ENCODE measurements at places on chromosomes 3 and 15.

DNA sequence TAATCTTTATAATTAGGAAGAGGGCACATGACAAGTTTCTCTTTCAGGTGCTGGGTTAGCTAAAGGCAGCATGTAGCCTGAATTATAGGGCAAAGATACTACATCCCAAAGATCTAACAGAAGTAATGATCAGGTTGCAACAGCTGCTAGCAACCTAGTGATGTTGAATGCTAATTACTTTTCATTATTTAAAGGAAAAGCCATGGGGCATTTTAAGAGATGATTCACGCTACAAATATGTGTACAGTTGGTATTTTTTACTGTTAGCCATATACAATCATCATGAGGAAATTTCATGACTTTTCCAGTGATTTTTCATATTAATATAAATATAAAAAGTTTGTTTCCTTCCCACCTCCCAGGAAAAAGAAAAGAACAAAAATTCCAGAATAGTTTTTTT, 43.0 kb downstream of the NEK10 start:
- DNase-seq, result no peak

DNA sequence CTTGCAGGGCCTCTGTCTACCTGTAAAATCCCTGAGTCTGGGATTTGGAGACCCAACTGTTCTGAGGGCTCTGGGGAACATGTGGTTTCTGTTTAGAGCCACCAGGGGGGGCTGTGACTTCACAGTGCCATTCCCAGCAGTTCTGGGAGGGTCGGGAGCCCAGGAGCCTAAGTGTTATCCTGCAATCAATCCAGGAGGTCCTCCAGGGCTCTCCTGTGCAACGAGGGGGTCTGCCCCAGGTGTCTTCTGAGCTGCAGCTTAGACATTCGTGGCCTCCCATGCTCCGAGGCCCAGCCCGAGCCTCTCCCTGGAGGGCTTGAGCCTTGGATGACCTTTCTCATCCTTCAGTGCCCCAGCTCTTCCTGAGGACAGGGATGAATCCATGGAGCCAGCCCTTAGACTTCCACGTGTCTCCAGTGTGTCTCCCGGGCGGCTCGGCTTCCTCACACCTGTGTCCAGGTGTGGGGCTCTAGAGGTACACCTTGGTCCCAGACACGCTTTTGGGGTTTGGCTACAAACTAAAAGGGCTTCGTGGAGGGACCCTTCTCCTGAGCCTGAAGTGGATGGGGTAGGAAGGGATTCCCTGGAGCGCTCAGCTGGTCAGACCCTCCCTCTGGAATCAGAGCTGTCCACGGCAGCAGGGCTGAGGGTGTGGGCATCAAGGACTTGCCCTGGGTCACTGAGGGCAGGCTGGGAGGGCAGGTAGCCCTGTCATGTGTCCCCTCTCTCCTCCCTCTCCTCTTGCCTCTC, 20.3 kb upstream of the ABTB1 start:
- DNase-seq, result no peak

- DNase-seq, result no peak
Measured at GRCh38 chr3:196208942-196209695, 2.1 kb downstream of the ZDHHC19 start.

DNA sequence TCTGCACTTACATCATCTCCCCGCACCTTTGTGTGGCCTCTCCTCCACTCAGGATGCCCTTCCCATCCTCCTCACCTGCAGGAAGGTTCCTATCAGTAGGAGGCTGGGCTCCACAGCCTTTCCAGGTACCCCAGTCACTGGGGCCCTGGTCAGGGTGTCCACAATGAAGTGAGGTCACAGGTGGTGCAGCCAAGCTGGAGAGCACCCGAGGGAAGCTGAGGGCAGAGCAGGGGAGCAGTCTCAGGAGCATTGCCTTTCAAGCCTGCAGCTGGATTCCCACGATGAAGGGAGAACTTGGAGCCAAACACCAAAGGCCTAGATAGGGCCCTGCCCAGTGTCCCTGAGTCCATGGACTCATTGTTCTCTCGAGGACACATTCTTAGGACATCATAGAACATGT, 23.6 kb downstream of the MGLL start:
- no peak for DNase-seq

DNA sequence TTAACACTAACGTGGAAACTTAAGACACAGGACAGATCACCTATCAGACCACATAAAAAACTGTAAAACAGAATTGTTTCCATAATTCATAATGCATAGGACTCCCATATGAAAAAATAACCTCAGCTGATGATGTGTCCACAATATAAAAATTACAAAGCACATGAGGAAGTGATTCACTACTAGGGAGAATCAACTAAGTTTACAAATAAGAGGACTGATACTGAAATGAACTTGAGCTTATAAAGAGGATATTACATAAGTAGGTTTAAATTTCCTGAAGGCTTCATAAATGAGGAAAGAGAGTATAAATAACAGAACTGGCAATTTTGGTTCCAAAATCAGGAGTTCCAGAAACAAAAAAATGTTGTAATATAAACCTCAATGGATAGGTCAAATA, 111.9 kb downstream of the SAMMSON start:
- DNase-seq, result no peak

DNA sequence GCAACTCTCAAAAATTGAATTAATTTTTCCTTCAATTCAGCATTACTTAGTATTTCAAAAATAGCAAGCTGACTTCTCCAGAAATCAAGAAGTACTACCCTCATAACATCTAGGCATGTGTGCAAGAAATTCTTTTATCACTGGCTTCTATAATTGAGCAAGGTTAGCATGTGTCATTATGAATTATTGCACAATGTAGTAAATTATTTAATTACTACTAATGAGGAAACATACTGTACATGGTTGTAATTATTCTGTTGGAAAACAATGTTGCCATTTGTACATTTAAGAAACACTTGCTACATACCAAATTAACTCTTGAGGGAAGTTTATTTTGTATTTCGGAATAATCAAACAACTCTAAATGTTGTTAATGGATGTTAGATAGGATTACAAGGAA, 122.2 kb upstream of the ICE2 start:
- no peak for DNase-seq

DNA sequence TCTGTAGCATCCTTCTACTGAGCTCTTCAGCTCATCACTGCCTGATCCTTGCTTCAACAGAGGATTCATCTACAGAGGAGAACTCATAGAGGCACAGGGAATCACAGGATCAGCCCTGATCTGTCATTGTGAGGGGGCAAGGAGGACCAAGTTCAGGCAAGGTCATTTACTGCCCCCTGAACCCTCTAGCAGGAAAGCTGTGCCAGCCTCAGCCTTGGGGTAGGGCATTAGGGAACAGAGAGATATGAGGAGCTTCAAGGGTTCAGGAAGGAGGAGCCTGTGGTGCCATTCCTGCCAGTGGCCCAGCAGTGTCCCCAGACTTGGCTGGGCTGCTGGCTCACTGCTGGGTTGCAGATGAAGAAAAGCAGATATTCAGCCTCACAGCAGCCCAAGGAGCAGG, 8.2 kb downstream of the CHST14 start:
- DNase-seq, result no peak

- no peak for DNase-seq
Measured at GRCh38 chr3:183904833-183905780, 20.4 kb upstream of the PARL start.

DNA sequence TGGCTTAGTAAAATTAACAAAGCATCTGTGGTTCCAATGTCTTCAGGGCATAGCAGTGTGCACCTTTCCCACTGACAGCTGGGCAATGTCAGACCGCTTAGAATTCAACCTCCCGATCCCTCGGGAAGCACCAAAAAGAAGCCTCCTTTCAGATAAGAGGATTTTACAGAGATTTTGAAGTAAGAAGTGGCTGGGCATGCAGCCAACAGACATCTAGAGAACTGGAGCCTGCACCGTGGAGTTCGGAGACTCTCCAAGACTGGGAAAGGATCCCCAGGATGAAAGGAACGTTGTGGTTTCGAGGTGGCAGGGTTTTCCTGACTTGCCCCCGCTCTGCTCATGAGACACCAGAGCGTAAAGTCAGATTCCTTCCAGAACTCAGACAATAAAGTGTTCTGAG, 5.3 kb downstream of the FAM174B start:
- DNase-seq, result no peak

GRCh38 chr15:48872632-48873031, 5.3 kb upstream of the EID1 start:
- DNase-seq, result no peak

GRCh38 chr3:28322464-28322863, 26.1 kb upstream of the ZCWPW2 start:
- no peak for DNase-seq

DNA sequence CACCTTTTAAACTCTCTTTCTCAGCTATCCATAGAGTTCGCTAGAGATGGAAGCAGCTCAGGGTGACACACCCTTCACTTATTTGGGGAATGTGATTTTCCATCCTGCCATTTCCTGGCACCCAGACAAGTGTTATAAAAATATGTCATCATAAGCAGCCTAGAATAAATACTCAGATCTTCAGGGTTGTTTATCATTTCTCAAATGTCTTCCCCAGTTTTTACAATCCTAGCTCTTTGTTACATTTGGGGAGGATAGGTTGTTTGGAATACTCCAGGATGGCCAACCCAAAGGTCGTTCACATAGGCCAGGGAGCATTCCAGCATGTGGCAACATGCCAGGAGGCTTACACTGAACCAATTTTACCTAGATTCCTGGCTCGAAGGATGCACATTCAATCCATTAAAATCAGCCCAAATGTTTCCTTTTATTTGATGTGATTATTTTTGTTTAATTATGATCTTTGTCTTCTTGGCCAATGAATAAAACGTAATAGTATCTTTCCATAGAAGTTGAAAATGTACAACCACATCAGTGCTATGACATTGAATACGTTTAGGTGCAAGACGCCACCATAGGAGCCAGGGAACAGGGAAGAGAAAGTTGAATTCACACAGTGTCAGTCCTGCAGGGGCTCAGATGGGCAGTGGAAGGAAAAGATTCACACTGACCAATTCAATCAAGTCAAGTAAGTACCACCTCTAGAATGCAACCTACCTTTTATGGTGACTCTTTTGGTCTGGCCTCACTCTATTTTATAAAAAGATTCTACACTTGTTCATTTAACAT, 537.7 kb upstream of the MDFIC2 start:
- DNase-seq, result no peak

DNA sequence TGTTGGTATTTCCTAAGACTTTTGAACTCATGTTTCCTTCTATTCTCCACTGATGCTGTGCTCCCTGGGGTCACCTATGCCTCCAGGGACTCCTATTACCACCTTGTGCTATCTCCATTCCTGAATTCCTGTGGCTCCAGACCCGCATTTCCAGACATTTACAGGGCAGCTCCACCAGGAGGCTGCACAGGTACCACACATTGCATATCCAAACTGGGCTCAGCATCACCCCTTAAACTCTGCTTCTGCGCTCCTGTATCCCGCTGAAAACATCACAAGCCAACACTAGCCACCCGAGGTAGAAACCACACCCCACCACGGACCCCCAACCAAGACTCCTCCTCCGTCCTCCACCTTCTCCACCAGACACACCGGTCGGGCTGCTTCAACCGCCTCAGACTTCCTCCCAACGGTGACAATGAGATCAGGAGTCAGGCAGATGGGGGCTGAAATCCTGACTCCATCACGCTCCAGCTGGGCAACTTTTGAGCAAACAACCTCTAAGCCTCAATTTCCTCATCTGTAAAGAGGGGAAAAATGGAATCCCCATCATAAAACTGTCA, 10.4 kb downstream of the TNK2 start:
- no peak for DNase-seq

DNA sequence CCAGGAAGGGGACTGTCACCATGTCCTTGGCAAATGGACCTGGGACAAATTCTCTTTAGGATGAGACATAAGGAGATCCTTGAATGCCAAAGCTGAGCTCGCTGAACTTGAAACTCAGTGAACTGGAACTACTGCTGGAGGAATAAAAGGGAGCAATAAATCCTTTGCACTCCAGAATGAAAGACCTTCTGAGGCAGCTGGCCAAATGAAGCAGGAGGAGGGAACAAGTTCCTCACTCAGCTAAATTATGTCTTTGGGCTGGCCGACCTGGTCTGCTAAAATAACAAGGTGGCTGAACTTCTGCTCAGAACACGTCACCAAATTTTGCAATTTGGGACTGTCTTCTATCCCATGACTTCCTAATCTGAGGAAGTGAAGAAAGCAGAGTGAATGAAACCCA, 314.7 kb downstream of the LPP start:
- no peak for DNase-seq

GRCh38 chr3:126911162-126912026, 71.5 kb upstream of the PLXNA1 start:
- no peak for DNase-seq

DNA sequence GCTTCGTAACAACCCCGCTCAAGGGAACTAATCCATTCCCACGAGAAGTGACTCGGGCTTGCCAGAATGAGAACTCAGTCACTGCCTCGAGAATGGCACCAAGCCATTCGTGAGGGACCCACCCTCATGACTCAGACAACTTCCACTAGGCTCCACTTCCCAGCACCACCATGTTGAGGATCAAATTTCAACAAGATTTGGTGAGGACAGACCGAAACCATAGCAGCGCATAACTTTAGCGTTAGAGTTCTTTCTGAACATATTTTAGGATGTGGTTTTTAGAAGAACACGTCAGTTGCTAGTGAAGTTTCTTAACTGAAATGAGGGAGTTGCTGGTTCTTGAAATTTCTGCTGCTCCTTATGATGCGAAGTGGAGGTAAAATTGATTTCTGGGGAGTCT, 13.5 kb downstream of the PTPRG start:
- DNase-seq, result no peak

DNA sequence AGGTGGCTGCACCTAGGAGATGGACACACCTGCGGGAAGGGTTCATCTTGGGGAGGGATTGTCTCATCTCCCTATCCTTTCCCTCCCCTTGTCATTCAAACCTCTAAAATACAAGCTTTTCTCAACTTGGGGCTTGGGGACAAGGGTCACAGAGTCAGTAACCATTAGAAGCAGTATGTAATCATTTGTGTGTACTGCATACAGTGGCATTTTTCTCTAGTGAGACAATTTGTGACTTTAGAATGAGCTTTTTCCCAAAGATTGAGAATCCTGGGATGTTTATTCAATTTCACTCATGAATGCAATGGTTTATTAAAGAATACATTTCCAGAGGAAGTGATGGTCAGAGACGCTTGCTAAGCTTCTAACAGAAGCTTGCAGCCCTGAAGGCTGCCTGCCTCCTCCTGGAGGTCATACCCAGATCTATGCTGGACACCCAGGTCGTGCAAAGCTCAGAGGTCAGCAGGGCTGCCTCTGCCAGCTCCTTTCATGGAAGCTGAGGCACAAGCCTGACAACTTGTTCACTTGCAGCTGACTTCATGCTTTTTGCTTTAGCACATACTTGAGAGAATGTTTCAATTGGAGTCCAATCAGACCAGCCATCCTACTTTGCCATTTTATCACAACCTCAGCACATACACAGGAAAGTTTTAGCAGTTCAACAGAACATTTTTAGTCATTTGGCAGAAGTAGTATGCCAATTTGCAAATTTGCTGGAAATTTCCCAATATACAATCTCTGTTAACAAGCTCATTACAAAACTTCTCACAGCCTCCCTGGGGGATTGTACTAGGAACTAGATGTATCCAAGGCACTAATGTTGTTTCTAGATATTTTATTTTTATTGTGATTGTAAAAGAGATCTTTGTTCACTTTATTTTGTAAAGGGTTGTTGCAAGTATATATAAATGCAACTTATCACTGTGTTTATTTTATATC, 25.6 kb upstream of the ALDH1L1 start:
- DNase-seq, result no peak

GRCh38 chr3:169044331-169045113, 619.0 kb downstream of the MECOM start:
- DNase-seq, result no peak

- no peak for DNase-seq
Measured at GRCh38 chr15:99137111-99137546, 32.2 kb downstream of the SYNM start.

- DNase-seq, result no peak
Measured at GRCh38 chr15:96042734-96043224, 287.7 kb upstream of the NR2F2 start.

Data from effector CD8-positive, alpha-beta T cell (primary cell).